ENCODE measurements at places on chromosomes 2 and 18.

DNA sequence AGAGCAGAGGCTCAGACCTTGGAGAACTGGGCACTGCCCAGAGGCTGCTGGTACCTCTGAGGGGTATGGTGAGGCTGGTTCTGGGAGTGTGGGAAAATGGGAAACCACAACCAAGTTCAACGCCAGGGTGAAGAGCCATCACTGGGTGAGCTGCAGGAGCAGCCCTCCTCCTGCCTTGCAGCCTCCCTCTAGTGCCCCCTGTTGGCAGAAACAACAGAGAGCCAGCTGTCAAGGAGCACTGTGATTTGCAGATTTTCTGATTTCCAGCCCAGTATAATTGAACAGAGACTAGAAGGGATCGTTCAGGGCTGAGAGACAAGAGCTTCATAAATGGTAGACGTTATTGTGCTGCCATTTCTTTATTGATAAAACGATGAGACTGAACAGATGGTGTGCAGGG, 50.5 kb downstream of the MAPK4 start:
- no peak for DNase-seq

GRCh38 chr2:112204411-112204810, 50.4 kb downstream of the ZC3H8 start:
- DNase-seq, result no peak

DNA sequence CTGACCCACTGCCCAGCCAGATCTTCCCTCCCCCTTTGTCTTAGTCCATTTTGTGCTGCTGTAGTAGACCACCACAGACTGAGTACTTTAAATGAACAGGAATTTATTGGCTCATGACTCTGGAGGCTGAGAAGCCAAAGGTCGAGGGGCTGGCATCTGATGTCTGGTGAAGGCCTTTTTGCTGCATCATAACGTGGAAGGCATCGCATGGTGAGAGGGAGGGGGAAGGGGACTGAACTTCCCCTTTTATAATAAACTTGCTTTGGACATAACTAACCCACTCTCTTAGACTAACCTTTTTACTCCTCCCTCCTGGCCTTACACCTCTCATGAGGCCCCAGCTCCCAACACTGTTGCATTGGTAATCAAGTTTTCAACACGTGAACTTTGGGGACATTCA, 83.8 kb downstream of the MAP4K4 start:
- DNase-seq, result no peak

DNA sequence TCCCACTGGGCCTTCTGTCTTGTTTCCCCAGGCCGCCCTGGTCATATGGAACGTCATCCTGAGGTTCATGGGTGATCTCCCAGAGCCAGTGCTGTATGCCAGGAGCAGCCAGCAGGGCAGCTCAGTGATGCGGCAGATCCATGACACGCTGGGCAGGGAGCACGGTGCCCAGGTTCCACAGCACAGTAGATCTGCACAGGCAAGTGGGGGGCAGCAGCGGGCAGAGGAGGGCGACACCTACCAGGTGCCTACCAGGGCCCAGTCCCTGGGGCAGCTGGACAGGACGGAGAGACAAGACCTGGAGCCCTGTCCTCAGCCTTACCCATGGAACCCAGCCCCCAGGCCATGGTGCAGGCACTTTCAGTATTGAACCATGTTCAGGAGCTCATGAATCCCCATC, 36.1 kb upstream of the GPR17 start:
- peak; percentile 50 for DNase-seq

DNA sequence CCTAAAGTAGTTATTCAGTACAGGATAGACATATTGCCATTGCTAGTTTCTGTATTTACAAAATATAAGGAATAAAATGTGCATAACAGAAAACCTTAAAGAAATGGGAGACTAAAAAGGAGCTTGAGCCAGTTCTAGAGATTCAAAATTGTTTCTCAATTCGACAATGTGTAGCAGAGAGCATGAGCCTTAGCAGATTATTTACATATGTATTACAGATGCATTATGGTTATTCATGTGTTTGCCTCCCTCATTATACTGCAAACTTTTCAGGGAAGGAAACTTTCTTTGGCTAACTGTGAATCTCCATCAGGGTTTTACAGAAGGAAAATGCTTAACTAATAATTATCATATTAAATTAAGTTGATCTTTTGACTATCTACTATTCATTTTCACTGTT, 854.4 kb upstream of the SLC39A10 start:
- DNase-seq, result no peak

DNA sequence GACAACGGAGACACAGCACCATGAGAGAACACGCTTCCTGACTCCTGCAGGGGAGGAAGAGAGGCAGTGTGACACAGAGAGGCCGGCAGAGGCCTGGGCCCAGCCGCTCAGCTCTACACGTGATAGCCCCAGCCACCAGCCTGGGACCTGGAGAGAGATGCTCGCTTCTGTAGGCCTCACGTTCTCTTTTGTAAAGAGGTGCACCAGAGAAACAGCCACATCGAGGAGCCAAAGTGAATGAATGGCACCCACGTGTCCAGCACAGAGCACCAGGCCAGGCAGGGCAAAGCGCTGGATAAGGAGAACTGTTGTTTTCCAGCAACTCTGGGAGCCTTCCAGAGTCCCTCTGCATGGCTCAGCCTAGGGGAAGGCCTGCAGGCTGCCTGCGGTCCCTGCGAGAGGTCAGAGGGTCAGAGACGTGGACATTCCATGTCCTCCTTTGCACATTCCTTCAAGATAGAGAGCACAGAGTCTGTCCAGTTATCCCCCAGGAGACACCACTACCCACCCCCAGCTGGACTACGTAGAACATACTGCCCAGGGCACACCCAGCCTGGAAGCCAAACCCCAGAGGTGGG, 14.2 kb downstream of the LIMS2 start:
- peak; percentile 73 for DNase-seq

DNA sequence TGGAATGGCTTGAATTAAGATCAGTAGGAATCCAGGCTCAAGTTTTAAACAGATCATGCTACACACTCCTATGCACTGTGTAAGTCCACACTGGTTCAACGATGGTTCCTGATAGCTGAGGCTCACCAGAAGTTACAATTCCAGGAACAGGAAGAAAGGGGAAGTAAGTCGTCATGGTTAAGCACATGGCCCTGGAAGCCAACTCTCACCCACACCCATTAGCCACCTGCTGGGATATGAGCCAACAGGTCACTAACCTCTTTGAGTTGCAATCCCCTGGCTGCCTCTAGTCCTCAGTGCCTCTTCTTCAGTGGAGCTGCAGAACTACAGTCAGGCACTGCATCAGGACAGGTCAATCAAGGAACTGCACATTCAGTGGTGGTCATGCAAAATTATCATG, 133.5 kb downstream of the TMEM182 start:
- DNase-seq, result no peak

- no peak for DNase-seq
Measured at GRCh38 chr2:190930411-190930810, 49.8 kb downstream of the GLS start.

GRCh38 chr2:235670974-235671787, 177.3 kb downstream of the AGAP1 start:
- DNase-seq, result peak; percentile 68

DNA sequence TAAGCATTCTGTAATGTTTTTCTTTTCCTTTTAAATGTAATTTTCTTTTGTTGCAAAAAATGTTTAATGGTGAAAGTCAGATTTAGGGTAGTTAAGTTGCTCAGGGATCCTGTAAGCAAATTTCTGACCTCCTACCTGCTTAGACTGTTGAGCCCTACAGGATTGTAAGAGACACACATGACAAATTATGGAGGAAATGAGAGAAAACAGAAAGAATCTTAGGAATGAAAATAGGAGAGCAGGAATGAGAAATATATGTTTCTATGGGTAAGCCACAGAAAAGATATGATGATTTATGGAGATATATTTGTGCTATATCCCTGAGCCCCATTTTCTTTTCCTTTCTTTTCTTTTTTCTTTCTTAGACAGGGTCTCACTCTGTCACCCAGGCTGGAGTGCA, 28.3 kb downstream of the CYBRD1 start:
- no peak for DNase-seq

GRCh38 chr18:8707556-8708300, 2.4 kb downstream of the MTCL1 start:
- DNase-seq, result no peak

DNA sequence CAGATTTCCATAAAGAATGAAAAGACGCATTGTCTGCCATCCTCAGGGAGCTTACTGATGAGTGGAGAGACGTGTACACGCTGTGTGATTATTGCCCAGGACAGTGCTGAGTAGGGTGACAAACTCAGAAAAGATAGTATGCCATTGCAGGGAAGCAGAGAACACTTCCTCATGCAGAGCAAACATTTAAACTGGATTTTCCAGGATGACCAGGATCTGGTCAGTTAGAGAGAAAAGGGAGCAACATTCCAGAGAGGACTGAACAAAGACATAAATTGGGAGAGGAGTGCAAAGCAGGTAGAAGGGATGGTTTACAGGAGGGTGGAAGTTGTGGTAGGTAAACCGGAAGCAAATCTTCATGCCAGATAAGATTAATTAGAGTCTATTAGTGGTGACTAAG, 2.3 kb downstream of the SLC9A2 start:
- DNase-seq, result no peak

DNA sequence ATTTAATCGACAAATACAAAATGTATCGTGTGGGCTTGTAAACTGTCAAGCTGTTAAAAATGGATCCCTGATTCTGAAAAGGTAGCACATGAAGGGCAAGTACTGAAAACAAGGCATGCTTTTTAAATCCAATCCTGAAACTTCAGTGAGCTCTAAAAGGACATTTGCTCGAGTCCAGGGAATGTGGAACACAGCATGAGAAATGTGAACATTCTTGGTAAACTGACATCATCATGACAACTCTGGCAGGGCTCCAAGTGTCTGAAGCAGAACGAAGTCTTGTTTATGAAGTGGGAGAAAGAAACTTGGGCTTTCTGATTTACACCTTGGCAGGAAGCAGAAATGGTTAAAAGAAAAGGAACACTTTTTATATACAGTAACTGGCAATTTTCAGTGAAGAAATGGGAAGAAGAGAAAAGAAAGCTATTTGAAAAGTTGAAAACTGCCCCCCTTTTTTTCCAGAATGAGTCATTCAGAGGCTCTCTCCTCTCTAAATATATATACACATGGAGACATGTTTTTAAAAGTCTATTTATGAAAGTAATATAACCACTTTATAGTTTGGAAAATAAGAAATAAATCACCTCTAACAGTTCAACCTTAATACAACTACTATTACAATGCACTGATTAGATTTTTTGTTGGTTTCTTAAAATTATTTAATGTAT, 120.8 kb downstream of the GAREM1 start:
- peak; percentile 89 for DNase-seq
